ENCODE measurements at places on chromosomes 11 and 22. TPM values are rescaled to one million over a fixed set of nuclear protein-coding genes. Genes with fewer than 3 reads are reported as not detected.
A peak's percentile ranks its signal among the peaks of the same experiment; 100 is the strongest.

Gene GLYAT
- total RNA-seq = not detected

Gene ADM
- 13.0 TPM for total RNA-seq

Gene SLC5A4
- total RNA-seq = not detected

Gene AIFM3
- total RNA-seq = 1.5 TPM

Gene OR51E2
- not detected for total RNA-seq

Gene SCGB1A1
- not detected for total RNA-seq

Gene FXYD2
- 1.5 TPM for total RNA-seq

Gene IRAG1
- not detected for total RNA-seq

Gene CHADL
- total RNA-seq = 0.40 TPM

Gene APOC3
- total RNA-seq = not detected

Gene PIH1D2
- total RNA-seq = not detected

Gene GAL3ST3
- not detected for total RNA-seq

Gene TSPAN18
- 0.26 TPM for total RNA-seq

Gene SLN
- not detected for total RNA-seq

Gene OR52A5
- not detected for total RNA-seq

Gene CCDC87
- not detected for total RNA-seq

DNA sequence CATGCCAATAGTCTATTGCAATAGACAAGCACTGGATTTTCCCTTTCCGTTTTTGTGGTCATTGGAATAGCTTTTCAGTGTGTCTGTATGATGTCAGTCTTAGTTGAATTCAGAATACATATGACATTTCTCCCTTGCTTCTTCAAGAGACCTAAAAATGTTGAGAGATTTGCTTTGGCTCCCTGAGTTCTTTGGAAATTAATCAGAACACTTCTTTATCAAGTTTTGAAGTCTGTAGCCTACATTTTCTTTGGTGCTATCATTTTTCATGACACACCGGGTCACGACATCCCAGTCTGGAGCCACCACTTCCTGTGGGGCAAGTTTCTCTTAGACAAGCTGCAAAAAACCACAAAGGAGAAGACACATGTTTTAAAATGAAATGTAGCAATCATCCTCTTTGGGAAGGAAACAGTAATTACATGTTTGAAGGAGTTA, 847.1 kb downstream of the OPCML start:
- DNase-seq = no peak

- DNase-seq = peak; percentile 68
Observed at GRCh38 chr11:59053387-59053786, 32.7 kb upstream of the GLYATL1B start.

GRCh38 chr11:131685206-131685605, 314.8 kb downstream of the NTM start:
- DNase-seq = no peak

GRCh38 chr22:40070701-40071100, 75.9 kb downstream of the FAM83F start:
- DNase-seq = no peak

- no peak for DNase-seq
Observed at GRCh38 chr11:75786101-75786736, 17.6 kb downstream of the DGAT2 start.

GRCh38 chr11:113162592-113162962, 151.8 kb upstream of the TTC12 start:
- no peak for DNase-seq

DNA sequence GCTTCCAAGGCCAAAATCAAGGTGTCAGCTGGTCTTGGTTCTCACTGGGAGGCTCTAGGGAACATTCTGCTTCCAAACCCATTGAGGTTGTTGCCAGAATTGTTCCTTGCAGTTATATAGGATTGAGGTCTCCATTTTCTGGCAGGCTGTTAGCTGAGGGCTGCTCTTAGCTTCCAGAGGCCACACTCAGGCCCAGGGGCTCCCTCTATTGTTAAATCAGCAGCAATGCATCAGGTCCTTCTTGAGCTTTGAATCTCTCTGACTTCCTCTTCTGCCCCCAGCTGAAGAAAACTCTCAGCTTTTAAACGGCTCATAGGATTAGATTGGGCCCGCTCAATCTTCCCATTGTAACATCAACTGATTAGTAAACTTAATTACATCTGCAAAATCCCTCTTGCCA, 39.3 kb upstream of the BSX start:
- DNase-seq = no peak

- no peak for DNase-seq
Observed at GRCh38 chr11:131038597-131038996, 122.3 kb upstream of the SNX19 start.

DNA sequence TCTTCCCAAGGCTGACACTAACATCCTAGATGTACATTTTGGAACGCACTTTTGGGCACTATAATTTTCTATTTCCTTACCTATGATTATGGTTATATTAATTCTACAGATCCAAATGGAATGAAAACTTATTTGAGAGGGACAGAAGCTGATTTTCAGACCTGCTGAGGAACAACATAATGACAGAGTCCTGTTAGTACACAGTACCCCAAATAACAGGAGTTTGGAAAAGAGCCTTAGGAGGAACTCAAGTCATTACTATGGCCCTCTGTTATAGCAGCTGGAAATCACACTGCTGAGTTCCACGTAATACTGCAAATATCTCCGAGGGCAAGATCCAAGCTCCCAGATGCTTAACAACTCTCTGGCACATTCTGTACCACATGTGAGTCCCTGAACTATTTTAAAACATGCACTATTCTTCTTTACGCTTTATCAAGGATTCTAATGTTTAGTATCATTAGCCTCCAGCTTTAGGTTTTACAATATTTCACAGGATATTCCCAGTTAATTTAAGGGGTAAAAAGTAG, 1027.7 kb upstream of the CCDC90B start:
- no peak for DNase-seq

DNA sequence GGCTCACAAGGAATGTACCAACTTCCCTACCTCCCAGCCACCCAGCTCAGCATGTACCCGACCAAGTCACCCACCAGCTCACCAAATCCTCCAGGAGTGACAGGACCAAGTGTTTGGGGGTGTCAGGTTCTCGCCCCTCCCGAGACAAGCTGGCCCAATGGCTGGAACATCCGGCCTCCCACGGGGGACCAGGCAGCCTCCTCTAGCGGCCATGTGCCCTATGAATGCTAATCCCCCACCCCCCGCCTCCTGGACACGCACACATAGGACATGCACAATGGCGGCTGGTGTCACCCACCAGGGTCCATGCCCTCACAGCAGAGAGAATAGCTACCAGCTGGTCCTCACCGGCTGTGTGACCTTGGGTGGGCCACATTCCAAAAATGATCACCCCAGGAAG, 151.0 kb downstream of the MN1 start:
- DNase-seq = no peak

- DNase-seq = no peak
Observed at GRCh38 chr22:39503630-39504029, 1.5 kb downstream of the MIEF1 start.

DNA sequence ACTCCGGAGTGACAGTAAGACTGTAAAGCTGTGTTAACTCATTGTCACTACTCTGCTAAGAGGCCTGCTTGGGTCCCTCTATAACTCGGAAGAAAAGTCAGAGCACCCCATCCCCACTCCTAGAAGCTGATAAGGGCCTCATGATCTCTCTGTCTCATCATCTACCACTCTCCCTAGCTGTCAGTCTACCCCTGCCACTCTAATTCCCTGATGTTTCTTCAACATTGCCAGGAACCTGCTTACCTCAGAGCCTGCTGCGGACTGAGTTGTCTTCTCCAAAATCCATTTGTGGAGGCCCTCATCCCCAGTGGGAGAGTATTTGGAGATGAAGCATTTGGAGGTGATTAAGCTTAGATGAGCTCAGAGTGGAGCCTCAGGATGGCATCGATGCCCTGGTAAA, 1092.2 kb downstream of the TBC1D22A start:
- no peak for DNase-seq

DNA sequence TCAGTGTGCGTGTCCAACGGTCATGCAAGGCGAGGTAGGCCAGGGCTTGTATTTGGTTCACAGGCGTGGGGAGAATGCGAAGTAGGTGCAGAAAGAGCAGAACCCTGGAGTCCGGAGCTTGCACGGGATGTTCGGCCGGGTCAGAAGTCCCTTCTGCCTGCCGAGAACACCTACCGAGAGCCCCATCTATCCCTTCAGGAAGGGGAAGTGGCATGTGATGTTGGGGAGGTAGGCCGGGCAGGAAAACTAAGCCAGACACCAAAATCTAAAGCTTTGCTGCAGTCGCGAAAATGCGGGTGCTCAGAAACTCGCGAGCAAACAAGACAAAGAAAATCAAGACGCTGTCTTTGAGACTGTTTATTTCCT, 435 bp upstream of the TAF6L start:
- peak; percentile 61 for DNase-seq

DNA sequence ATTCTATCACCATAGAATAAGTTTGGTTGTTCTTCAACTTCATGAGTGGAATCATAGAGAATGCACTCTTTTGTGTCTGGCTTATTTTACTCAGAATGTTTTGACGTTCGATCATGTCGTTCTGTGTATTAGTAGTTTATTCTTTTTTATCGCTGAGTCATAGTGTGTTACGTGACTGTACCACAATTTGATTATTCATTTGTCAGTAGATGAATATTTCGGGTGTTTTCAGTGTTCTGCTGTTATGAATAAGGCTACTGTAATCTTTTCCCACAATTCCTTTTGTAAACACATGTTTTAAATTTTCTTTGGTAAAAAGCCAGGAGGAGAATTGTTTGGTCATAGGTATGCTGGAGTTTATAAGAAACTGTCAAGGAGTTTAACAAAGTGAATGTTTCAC, 279.9 kb upstream of the B3GAT1 start:
- DNase-seq = no peak

- DNase-seq = no peak
Observed at GRCh38 chr11:62120431-62120830, 3.4 kb upstream of the INCENP start.

DNA sequence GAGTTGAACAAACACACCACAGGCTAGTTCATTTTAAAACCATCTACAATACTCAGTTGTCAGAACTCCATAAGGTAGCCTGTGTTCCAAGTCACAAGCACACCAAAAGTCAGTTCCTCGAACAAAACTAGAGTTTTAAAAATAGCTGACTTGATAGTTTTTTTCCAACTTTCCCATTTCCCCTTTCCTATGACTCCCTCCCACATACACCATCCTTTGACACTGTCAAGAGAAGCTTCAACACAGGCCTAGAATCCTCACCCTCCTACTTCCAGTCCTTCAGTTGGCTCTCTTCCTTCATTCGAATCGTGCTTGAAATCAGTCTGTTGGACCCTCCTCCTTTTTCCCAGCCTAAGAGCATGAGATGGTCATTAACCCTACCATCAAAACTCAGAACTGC, 105.7 kb upstream of the AKIP1 start:
- no peak for DNase-seq

- no peak for DNase-seq
Observed at GRCh38 chr22:50190941-50191741, 5.4 kb downstream of the TRABD start.

DNA sequence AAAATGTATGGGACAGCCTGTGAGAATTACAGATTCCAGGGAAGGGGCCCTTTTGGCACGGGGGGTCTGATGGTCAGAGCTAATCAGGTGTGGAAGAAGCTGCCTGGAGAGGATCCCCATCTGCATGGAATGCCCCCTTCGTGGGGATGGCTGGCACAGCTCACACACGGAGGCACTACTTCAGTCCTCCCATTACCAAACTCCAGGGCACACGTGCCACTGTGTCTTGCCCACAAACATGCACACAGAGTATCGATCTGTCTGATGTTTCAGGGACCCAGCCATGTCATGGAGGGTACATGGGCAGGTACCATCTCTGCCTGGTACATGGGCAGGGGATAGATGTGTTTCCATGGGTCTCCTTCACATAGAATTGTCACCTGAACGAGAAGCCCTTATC, 14.7 kb downstream of the KCNQ1OT1 start:
- DNase-seq = no peak

- DNase-seq = no peak
Observed at GRCh38 chr11:76835928-76836612, 24.6 kb upstream of the ACER3 start.

- peak; percentile 87 for DNase-seq
Observed at GRCh38 chr22:30287648-30288418, 1.5 kb downstream of the CASTOR1 start.

DNA sequence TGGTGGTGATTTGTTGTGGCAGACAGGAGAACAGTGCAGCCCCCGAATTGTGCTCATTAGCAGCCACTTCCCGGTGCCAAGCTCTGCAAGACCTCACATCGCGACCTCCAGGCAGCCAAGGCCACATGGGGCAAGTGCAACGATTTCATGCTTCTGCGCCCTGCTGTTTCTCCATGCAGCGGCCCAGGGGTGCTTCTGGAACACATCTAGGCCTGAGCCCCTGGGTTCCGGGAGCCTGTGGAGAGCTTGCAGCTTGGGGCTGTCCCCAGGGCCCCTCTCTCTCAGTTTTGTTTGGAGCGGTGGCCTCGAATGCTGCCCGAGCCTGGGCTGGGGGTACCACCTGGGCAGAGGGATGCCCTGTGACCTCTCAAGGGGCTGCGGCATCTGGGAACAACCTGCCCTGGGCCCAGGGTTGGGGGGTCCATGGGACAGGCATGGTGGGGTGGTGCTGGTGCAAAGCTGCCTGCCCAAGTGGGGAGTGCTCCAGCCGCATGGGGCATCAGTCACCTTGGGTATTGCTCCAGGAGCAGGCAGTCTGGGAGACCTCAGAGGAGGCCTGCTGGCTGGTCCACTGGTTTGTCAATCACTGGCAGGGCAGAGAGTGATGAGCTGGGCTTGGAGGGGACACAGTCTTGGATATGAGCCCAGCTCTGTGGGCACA, 51.9 kb downstream of the TPCN2 start:
- no peak for DNase-seq

DNA sequence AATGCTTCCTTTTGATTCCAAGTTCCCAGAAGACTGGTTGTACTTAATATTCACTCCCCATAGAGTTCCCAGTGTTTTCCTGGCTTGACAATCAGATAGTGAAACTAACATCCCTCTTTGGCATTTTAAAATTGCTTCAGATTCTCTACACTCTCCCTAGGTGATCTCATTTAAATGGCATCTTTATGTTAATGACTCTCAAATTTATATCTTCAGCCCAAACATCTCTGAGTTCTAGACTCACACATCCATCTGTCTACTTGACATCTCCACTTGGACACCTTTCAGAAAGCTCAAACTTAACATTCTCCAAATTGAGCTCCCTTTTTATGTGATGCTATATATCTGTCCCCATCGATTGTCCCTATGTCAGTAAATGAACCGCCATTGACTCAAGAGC, 232.0 kb downstream of the NTM start:
- no peak for DNase-seq

DNA sequence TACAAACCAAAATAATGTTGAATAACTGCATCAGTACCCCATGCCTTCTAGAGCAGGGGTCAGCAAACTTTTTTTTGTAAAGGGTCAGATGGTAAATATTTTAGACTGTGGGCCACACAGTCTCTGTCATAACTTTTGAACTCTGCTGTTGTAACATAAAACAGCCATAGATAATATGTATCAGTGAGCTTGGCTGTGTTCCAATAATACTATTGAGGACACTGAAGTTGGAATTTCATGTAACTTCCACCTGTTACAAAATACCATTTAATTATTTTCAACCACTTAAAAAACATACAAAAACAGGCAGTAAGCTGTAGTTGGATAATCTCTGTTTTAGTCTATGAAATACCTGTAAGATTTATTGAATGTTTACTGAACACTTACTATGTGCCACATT, 55.2 kb downstream of the PICALM start:
- no peak for DNase-seq

GRCh38 chr11:16839821-16840220, 101.4 kb downstream of the C11orf58 start:
- no peak for DNase-seq

GRCh38 chr22:45686004-45686403, 14.4 kb downstream of the ATXN10 start:
- no peak for DNase-seq

GRCh38 chr11:68806931-68807844, 34.5 kb downstream of the CPT1A start:
- DNase-seq = no peak
